ENCODE measurements at places on chromosomes 3 and 15.

DNA sequence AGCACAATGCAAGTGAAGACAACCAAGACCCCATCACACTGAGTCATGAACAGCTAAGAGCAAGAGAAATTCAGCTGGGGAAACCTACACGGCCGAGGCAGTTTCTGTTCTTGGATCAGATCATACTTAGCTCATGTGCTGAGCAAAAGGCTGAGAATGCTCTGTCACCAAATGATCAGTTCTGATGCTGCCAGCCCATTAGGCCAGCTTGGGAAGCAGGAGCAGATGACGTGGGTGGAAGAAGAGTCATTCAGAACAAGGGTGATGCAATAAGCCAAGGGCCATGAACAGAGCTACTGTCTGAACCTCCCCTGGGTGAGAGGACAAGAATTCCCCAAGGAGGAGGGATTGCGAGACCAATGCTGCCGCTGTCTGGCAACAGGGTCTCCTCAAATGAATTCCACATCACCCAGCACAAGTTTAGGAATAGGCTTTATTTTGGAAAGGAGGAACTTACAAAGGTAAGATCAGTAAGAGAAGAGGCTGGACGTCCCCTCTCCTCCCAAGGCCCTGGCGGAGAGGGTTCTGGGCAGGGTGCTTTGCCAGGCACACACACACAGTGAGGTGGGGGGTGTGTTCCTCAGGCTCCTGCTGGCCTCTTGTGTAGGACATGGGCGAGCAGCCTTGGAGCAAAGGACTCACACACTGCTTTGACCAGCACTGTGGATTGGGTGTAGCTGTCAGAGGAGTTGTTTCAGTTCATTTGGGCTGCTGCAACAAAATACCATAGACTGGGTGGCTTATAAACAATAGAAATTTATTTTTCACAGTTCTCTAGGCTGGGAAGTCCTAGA is 65.6 kb upstream of the CTXND1 start:
- DNase-seq = no peak

- no peak for DNase-seq
These were observed 231.0 kb downstream of the SNRPN start for GRCh38 chr15:25185791-25186190.

- no peak for DNase-seq
These were observed 42.5 kb downstream of the EEFSEC start for GRCh38 chr3:128195802-128196201.

- DNase-seq = no peak
These were observed 211.7 kb upstream of the ZPLD1 start for GRCh38 chr3:102223132-102223531.

GRCh38 chr3:71444028-71444860 is 139.3 kb downstream of the FOXP1 start:
- DNase-seq = no peak

- DNase-seq = no peak
These were observed 178.8 kb upstream of the STAC start for GRCh38 chr3:36201546-36201945.

GRCh38 chr3:127342735-127343134 is 54.9 kb upstream of the PRR20G start:
- no peak for DNase-seq

- DNase-seq = no peak
These were observed 45.2 kb downstream of the ADAMTS7 start for GRCh38 chr15:78766041-78766440.

- DNase-seq = no peak
These were observed 168.4 kb downstream of the MEGF11 start for GRCh38 chr15:66085128-66085527.

DNA sequence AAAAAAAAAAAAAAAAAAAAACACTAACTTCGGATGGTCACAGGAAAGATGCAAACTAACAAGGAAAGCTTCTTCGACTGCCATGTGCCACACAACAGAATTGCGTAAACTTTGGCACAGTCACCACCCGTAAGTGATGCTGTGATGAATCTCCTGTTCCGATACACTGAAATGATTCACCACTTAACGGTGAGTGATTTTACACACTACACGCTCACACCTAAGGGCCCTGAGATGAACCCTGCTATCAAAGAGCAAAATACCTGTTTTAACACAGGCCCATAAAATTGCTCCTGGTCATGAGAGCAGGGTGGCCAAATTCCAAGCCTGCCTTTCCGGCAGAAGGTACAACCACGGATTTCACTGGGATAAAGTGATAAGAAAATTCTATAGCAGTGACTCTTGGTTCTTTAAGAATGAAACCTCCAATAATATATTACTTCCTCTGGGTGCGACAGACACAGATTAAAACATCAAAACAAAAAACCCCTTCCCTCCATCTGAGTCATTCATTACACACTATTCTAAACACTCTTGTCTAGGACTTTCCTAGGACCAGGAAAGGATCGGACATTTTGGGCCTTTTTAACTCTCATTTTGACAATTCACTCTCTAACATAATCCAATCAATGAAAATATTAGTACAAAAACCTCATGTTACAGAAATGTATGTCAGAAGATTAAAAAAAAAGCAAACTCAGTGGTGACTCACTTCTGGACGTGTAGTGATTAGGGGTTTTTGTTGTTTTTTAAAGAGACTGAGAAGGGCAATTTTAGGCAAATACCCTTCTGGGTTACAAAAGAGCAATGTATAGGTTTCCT is 28.3 kb downstream of the LRIG1 start:
- no peak for DNase-seq

GRCh38 chr3:4355401-4356219 is 52.4 kb downstream of the SETMAR start:
- peak; percentile 63 for DNase-seq

DNA sequence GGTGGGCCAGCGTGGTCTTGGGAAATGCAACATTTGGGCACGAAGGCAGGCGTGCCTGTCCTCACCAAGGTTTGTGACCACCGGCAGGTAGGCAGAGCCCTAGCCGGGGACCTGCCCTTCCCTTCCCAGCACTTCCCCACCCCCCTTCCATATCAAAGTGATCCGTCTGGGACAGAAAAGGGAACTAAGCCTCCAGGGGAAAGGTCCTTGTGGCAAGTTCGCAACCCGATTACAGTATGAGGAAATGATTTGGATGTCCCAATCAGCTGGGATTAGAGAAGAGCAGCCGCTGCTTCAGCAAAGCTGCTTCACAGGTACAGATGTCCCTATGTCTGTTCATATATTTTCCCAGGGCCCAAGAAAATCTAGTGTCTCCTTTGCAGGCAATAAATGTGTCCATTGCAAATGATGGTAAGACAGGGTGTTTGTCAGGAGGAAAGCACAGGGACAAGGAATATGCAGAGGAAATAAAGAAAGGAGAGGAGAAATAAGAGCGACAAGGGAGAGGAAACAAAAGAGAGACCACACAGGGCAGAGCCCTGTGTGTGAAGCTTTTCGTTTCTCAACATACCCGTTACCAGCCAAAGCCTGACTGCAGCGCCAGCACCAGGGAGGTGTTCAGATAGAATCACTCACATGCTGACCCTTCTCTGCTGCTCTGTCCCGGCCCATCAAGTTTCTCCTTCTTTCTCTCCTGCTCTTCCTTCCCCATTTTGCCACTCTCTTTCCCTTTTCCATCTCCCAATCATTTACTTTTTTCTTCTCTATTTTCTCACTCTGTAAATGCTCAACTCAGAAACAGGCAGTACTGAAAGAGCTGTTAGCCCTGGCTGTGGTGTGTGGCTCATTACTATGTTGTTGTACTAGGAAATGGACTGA is 17.4 kb upstream of the SECISBP2L start:
- DNase-seq = no peak

DNA sequence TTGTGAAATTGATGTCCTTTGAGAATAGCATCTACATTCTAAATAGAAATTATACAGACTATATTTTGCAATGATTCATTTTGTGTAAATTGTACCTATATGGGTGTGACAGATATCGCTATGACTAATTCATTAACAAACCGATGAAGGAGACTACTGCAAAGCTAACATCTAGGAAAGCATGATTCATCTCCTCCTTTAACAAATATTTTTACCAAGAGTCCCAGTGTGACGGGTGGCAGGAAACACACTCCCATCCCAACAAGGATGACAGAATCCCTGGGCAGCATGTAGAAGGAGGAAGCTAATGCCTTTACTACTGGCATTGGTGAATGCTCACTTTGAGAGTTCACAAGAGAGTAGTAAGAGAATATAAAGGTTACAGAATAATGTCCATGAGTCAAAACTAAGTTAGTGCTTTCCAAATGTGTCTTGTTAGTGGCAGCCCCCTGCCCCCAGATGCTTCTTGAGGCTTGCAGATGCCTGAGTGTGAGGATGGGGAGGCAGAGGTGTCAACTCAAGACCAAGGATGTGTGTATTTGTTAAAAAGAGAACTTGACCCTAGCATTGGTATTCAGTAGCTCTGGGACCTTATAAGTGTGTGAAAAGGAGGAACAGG is 180.6 kb downstream of the FMN1 start:
- no peak for DNase-seq

DNA sequence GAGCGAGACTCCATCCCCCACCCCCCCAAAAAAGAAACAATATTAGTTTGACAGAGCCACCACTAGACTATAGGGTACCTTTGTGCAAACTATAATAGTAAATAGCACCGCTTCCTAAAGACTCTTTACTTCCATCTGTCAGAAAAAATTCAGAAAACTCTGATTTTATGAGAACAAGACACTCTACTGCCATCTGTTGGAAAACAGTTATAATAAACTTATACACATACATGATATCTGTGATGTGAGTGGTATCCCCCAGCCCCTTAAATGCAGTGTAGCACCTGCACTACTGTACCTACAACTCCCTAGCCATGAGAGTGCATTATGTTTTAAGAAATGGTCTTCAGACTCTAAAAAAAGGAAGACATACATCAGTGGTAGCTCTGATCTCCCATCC is 47.1 kb upstream of the CTDSPL start:
- no peak for DNase-seq

- no peak for DNase-seq
These were observed 102.9 kb upstream of the NR2E3 start for GRCh38 chr15:71707230-71708050.

DNA sequence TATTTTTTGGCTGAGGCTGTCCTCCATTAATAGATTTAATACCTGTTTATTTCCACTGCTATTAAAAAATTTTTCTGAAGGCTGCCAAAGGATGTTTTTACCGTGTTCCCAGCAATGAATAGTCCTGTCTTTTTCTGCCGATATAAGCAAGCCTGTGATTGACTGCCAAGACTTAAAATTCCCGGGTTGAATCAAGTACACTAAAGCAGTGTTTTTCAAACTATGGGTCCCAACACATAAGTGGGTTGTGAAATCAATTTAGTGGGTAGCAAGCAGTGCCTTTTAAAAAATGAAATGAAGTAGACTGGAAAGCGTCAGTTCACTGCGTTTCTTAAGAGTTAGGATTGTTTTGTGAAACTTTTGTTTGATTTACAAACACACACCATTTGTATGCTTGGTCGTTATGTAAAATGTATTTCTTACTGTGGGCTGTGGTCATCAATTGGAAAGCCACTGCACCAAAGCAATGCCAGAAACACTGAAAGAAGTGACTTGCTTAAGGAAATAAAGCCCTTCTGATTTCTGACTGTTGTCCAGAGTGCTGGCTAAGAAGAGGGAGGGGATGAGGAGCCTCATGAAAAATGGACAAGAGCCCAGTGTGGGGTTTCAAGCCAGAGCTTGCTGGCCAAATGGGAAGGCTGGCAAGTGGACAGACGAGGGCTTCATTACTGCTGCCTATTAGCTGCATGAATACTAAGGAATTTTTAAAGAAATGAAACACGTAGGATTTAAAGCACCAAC is 206.0 kb downstream of the THRB start:
- DNase-seq = no peak

DNA sequence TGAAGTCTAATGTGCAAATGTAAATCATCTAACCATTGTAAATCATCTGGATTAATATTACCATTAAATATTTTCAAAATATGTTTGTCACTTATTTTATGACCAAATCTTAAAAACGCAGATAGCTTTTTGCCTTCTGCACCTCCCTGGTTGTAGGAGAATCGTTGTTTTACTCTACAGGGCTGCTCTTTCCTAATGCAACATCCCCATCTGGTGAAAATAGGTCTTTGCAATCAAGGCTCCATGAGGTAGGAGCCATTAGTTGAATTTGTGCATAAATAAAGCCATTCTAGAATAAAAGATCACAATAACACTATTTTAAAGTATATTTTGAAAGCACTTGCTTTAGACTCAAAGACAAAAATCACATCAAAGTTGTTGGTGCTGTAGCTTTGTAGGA is 535.6 kb upstream of the AGTR1 start:
- no peak for DNase-seq

- peak; percentile 30 for DNase-seq
These were observed 325.7 kb downstream of the MAGI1 start for GRCh38 chr3:65713016-65713415.

GRCh38 chr3:71885006-71885405 is 100.1 kb upstream of the PROK2 start:
- peak; percentile 61 for DNase-seq

GRCh38 chr15:23516866-23517265 is 48.6 kb upstream of the MKRN3 start:
- no peak for DNase-seq

DNA sequence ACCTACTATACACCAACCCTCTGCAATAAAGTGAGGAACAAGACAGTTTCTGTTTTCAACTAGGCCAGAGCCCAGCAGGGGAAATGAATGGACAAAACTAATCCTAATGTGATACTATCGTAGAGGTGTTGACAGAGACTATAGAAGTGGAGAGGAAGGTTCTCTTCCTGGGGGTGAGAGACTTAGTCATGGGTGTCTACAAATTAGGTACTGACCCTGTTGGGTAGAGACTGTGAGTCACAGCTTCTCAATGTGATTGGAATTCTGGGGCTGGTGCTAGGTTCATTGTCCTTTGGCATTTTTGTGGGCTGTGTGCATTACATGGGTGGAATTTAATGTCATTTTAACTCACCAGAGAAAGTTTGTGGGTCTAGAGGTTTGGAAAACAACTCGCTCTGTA is 79.3 kb downstream of the ADAMTSL3 start:
- peak; percentile 68 for DNase-seq

DNA sequence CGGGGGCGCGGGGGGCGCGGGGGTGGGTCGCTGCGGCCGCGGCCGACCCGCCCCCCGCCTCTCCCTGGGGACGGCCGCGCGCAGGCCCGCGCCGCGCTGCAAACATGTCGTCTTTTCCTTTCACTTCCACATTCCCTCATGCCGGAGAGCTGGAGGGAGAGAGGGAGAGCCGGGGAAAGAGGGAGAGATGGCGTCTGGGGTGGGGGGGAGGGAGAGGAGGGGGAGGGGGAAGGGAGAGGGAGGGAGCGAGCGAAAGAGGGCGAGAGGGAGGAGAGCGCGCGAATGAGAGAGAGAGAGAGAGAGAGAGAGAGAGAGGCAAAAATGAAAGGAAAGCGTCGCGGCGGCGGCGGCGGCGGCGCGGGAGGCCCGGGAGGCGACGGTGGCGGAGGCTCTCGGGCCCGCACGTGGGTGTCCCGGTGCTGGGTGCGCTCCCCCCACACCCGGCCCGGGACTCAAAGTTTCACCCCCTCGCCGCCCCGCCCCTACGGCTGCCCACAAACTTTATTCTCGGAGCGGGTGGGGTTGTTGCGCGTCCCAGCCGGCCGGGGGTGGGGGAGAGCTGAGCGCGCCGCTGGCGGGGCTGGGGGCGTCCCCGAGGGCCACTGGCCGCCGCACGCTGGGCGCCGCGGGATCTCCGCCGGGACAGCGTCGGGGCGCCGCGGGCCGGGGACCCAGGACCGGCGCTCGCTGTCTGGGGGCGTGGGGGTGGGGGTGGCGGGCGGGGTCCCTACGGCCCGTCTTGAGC is 731 bp downstream of the ZNF710 start:
- no peak for DNase-seq

GRCh38 chr3:161406594-161407555 is 35.6 kb upstream of the SPTSSB start:
- DNase-seq = no peak
